Kasumi-1 (cell line): ENCODE measurements at places on chromosomes 5 and 9.

DNA sequence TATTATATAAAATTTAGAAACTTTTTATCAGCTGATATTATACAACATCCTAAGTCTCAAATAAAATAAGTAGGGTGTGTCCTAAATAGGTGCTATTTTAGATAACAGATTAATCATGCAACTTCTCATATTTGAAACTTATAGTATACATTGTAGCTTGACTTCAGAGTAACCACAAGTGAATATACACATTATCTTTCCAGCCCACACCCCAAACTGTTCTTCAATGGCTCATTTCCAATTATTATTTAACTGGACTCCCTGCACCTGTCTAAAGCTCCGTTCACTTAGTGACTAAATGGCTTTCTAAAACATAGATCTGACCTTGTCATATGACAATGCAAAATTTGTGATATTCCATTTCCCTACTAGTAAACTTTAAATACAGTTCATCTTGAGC lies 490.9 kb upstream of the RGMB start:
- no peak for DNase-seq

DNA sequence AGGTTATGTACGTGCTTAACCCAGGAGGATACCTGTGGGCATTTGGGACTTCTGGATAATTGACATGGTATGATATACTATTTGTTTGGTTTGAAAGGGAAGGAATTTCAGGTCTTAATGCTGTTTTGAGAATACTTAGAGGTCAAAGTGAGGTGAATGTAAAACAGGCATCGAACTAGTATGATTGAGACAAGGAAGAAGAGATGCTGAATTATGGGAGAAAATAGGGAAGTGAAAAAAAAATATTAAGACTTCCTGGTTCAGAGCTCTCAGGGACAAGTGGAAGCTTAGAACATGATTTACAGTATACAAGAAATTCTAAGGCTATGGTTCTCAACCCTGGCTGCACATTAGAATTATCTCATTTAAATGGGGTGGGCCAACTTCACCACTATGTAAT lies 115.3 kb downstream of the CD180 start:
- peak; percentile 45 for DNase-seq

DNA sequence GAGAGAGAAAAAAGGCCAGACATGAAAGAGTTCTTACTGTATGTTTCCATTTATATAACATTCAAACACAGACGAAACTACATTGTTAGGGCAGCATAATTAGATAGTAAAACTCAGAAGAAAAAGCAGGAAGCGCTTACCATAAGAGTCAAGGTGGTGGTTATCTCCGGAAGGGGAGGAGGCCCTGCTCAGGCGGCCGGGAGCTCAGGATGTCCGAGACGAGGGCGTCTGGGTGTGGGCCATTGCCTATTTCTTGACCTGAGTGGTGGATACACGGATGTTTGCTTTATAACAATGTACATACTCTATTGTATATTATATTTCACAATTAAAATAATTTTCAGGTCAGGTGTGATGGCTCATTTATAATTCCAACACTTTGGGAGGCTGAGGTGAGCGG lies 80.9 kb upstream of the COL5A1 start:
- no peak for DNase-seq

- no peak for DNase-seq
Measured at GRCh38 chr5:83418356-83419321, 52.9 kb upstream of the VCAN start.

- no peak for DNase-seq
Measured at GRCh38 chr5:76368941-76369340, 34.1 kb upstream of the IQGAP2 start.

DNA sequence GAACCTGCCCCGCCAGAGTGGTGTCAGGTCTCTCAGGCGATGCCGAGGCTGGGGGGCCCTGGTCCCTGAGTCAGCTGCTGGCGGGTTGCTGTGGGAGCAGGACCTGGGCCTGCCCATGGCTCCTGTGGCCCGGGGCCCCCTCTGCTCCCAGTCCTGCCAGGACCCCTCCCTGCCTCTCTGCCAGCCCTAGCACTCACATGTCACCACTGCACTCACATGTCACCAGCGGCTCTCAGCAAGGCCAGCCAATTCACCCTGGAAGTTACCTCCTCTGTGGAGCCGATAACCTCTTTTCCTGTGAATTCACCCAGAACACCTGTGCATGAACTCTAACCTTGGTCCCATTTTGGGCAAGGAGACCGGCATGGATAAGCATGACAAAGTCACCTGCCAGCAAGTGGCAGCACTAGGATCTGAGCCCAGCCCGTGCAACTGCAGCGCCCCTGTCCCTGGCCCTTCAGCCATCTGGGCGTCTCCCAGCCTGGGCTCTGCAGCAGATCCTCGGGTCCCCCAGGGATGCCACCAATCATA lies 170.2 kb downstream of the GAPVD1 start:
- DNase-seq: no peak

GRCh38 chr5:1390861-1391600 lies 46.1 kb upstream of the CLPTM1L start:
- no peak for DNase-seq

GRCh38 chr9:113737517-113738271 lies 138.4 kb upstream of the ZNF618 start:
- peak; percentile 76 for DNase-seq
